ENCODE measurements at places on chromosomes 3 and 15.
A peak's percentile ranks its signal among the peaks of the same experiment; 100 is the strongest.

GRCh38 chr3:190096345-190096744, 24.4 kb downstream of the P3H2 start:
- DNase-seq = no peak

DNA sequence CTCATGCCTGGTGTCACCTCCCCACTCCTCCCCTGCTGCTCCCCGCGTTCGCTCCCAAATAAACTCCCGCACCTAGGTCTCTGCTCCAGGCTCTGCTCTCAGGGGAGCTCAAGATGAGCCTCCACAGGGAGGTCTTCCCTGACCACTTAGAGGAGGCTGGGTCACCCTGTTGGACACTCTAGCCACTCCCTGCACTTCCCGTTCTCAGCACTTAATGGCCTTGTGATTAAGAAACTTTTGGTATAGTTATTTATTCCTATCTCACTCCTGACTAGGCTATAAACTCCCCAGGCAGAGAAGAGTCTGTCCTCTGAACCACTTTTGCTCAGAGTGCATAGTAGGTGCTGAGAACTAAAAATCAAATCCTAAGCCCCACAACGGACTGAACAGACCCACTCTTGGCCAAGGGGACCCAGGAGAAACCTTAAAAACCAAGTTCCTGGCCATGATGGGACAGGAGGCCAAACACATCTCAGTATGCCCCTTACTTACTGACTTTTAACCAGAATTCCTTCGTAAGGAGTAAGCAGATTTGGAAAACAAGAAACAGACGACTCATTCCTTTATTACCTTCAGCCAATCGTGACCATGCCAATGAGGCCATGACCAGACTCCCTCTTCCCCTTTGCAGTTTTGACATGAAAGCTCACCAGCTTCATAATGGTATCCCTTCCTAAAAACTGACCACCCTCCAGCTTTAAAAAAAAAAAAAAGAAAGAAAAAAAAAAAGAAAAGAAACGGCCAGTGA, 69.0 kb upstream of the HRH1 start:
- DNase-seq = no peak

- DNase-seq = no peak
These were observed 12.4 kb downstream of the GORASP1 start for GRCh38 chr3:39094851-39095677.

DNA sequence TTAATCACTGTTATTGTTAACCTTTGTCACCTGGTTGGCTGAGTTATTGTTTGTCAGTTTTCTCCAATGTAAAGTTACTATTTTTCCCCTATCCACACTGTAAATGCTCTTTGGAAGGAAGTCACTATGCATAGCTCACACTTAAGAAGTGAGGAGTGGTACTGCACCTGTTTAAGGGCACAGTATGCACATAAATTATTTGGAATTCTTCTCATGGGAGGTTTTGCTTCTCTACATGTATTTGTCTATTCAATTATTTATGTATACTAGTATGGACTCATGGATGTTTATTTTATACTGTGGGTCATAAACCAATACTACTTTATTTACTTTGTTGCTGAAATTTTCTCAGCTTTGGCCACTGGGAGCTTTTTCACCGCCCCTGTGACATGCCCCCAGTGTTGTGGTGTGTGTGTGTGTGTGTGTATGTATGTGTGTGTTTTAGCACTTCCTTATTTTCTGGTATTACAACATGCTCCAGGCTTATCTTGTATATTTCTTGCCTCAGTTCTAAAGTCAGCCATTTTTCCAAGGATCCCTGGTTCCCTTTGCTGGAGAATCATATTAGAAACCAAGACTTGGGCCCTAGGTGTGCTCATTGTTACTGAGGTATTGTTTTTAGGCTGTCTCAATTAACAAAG, 290.5 kb downstream of the KBTBD8 start:
- DNase-seq = no peak

- DNase-seq = peak; percentile 50
These were observed 31.7 kb downstream of the PLSCR4 start for GRCh38 chr3:146218880-146219866.
